ENCODE measurements at places on chromosomes 2 and 18.

- DNase-seq, result peak; percentile 92
Measured at GRCh38 chr18:75293591-75293990, 83.0 kb downstream of the TSHZ1 start.

GRCh38 chr2:61937886-61938285 lies 32.4 kb downstream of the COMMD1 start:
- no peak for DNase-seq

- peak; percentile 22 for DNase-seq
Measured at GRCh38 chr2:188668017-188668680, 306.0 kb upstream of the COL3A1 start.

DNA sequence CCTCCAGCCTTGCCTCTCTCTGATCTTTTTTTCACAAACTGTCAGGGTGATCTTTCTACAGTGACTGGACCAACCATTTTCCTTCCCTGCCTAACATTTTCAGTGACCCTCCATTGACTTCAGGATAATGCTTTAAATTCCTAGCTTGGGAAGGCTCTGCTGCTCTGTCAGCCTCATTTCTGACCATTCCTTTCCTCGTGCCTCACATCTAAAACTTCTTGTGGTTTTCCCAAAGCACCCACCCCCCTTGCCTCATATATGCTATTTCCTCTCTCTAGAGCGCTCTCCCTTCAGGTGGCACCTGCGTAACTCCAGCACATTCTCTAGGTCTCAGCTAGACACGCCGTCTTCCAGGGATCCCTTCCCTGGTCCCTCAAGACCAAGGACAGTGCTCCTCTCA lies 37.2 kb downstream of the DRC1 start:
- no peak for DNase-seq

DNA sequence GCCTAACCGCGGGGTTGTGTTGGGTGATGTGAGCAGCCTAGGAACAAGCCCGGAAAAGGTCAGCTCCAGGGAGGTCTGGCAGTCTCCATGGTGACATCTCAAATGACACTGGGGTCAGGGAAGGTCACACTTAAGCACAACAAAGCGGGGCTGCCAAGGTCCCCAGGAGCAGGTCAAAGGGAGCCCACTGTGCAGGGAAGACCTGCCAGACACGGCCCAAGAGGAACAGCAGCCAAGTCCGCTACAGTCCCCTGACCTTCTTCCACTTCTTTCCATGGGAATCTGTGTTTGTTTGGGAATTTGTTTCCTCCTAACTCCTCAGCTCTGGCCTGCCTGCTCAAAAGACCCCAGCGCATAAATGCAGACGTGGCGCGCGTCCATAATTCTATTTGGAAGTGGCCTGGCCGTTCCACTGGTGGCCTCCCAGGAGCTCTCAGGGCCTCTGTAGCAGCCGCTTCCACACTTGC lies 232.1 kb upstream of the COPS8 start:
- DNase-seq, result no peak

- DNase-seq, result peak; percentile 68
Measured at GRCh38 chr18:58263055-58263957, 219.3 kb downstream of the NEDD4L start.

- DNase-seq, result no peak
Measured at GRCh38 chr2:172462849-172463381, 35.5 kb downstream of the ITGA6 start.

GRCh38 chr18:45637546-45638327 lies 22.5 kb downstream of the SLC14A2 start:
- no peak for DNase-seq

- no peak for DNase-seq
Measured at GRCh38 chr2:226702376-226702775, 97.2 kb downstream of the IRS1 start.

- DNase-seq, result no peak
Measured at GRCh38 chr2:19123556-19123955, 234.9 kb downstream of the OSR1 start.

DNA sequence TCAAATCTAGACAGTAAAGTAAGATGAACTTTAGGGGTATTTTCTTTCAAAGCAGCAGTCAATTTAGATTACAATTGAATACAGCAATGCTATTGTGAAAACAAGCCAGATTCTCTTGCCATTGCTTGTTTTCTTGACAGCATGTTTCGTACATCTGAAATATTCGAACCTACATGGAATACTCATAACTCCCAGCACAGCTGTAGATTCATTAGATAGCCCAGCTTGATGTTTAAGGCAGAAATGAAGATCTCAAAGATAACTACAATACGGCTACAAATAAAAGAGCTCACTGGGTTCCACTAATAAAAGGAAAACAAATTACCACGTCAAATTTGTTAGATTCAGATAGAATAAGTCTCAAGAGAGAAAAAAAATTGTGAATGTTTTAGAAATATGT lies 208.8 kb downstream of the WDPCP start:
- no peak for DNase-seq

- DNase-seq, result no peak
Measured at GRCh38 chr2:39734445-39734844, 44.6 kb downstream of the THUMPD2 start.

- DNase-seq, result peak; percentile 90
Measured at GRCh38 chr18:49400398-49401072, 59.9 kb downstream of the DYM start.
